ENCODE measurements at places on chromosomes 13 and 19.

GRCh38 chr13:40158757-40159156, 503.3 kb downstream of the COG6 start:
- DNase-seq, result no peak

GRCh38 chr19:21835810-21836444, at the start of gene ZNF43:
Gene ZNF43, minus strand, starts transcription at chr19:21836182. Its CDS starts 144 bp downstream, at chr19:21836038.
- peak; percentile 79 for DNase-seq

DNA sequence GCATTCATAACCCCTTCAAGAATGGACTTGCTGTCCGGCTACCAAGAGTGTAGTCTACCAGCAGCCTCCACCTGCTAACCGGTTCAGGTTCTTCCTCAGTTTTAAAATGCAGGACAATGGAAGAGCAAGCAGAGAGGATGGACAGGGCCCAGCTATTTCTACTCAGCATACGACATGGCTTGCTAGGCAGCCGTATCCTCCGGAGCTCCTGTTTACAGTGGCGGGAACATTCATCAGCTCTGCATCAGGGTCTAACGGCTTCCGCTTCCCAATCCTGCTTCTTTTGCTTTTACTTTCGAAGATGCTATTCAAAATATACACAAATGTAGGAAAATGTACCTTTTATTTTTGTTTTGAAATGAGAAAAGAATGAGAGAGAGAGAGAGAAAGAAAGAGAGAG, 118.5 kb downstream of the TRPC4 start:
- DNase-seq, result no peak

GRCh38 chr13:30943881-30944280, 11.4 kb downstream of the TEX26 start:
- no peak for DNase-seq

- no peak for DNase-seq
Measured at GRCh38 chr19:39913682-39914333, 20.6 kb downstream of the FCGBP start.

- no peak for DNase-seq
Measured at GRCh38 chr13:102852556-102852955, 6.7 kb downstream of the ERCC5 start.

GRCh38 chr13:78659732-78660494, 958 bp upstream of the OBI1 start:
- DNase-seq, result no peak

GRCh38 chr13:112510002-112510780, 77.8 kb downstream of the TUBGCP3 start:
- no peak for DNase-seq

- DNase-seq, result no peak
Measured at GRCh38 chr19:4234862-4235201, 5.5 kb downstream of the EBI3 start.

- no peak for DNase-seq
Measured at GRCh38 chr13:66680031-66680430, 550.1 kb downstream of the PCDH9 start.

GRCh38 chr13:76775088-76775740, 111.0 kb downstream of the KCTD12 start:
- DNase-seq, result no peak

- DNase-seq, result no peak
Measured at GRCh38 chr13:50690006-50690405, 153.5 kb downstream of the DLEU7 start.

DNA sequence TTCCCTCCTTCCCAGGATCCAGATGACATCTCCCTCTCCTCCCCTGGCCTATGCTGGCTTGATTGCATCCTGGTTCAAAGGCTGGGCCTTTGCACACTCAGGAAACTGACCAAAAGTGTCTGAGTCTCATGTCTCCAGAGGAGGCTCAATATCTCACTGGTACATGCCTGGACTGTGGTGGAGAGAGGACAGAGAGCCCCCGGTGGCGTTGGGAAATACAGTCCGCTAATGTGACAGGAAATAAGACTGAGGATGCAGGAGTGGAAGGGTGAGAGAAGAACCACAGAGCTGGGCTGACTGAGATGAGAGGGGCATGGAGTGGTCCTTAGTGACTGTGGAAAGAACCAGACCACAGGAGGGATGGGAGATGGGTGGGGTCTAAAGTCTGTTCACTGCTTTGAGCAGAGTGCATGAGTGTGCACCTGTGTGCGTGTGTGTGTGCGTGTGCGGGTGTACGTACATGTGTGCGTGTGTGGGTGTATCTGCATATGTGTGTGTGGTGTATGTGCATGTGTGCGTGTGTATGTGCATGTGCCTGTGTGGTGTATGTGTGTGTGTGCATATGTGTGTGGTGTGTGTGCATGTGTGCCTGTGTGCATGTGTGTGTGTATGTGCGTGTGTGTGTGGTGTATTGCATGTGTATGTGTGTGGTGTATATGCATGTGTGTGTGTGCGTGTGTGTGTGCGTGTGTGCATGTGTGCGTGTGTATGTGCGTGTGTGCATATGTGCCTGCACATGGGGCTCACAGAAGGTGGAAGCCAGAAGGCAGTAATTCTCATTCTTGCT, 1.9 kb downstream of the SIGLEC5 start:
- DNase-seq, result no peak
